Ecto neural progenitor cell (in vitro differentiated cells): ENCODE measurements at places on chromosomes 7 and 10.

- no peak for DNase-seq
These were observed 61.9 kb downstream of the TES start for GRCh38 chr7:116271963-116272886.

DNA sequence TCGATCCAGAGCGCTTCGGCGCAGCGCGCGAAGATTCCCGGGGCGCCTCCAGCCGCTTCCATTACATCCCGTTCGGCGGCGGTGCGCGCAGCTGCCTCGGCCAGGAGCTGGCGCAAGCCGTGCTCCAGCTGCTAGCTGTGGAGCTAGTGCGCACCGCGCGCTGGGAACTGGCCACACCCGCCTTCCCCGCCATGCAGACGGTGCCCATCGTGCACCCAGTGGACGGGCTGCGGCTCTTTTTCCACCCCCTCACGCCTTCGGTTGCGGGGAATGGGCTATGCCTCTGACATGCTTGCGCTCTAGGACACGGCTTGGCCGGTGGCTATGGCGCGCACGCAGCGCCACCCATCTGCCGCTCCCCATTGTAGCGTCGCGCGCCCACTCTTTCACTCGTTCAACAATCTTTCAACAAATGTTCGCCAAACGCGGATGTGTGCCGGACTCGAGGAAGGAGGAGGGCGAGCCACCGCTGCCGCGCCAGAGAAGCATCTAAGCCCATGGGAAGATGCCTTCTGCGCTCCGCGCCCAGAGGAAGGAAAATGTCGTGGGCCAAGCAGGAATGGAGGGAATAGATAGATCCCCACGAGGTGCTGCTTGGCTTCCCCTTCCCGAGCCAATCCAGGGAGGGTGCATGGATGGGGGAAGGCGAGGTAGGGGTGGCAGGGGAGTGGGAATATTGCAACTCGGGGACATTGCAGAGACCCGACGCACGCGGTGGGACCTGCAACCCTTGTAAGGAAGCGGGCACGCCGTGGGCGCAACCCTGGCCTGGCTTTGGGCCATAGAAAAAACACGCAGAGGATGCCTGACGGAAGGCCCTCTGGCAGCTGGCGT lies 5.1 kb upstream of the CYP26A1 start:
- DNase-seq = peak; percentile 68

DNA sequence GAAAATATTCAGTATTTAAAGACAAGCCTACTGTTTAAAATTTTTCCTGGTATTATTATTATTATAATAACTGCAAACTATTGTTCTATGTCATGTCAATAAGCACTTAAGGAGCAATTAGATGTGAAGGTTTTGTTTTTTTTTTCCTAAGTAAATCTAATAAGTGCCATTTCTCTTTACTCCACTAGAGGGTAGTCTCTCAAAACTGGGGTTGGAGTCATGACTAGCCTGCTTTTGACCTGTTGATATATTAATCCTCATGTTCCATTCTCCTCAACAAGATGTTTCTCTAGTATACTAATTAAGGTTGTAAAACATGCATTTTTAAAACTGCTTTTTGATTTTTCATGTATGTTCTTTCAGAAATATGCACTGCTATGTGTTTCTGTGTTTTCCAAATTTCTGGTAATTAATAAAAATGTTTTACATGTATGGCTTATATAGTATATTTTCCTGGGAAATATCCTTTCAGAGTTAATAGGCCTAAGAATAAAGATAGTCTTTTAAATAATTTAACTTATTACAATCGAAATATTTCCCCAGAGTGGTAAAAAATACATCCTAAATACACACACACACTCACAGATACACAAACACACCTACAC lies 1.0 kb upstream of the LRRN3 start:
- no peak for DNase-seq

GRCh38 chr10:58319599-58319998 lies 15.2 kb upstream of the UBE2D1 start:
- no peak for DNase-seq

- no peak for DNase-seq
These were observed 5.1 kb downstream of the ZCCHC24 start for GRCh38 chr10:79440281-79440680.

- DNase-seq = peak; percentile 78
These were observed 90.7 kb downstream of the MKI67 start for GRCh38 chr10:128035557-128035973.

DNA sequence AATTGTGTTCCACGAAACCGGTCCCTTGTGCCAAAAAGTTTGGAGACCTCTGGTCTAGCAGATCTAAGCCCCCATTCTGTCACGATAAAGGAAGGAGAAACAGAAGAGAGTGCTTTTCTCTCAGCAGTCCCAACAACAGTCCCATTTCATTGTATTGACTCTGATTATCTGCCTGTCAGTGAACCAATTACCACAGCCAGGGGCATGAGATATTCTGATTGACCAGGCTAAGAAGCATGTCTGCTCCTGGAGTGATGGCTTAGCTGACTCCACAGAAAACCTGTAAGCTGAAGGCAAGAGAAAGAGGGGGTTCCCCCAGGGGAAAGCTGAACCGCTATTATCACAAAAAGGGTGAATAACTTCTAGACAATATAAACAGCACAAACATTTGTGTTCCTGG lies 765.4 kb downstream of the SORCS1 start:
- DNase-seq = no peak

DNA sequence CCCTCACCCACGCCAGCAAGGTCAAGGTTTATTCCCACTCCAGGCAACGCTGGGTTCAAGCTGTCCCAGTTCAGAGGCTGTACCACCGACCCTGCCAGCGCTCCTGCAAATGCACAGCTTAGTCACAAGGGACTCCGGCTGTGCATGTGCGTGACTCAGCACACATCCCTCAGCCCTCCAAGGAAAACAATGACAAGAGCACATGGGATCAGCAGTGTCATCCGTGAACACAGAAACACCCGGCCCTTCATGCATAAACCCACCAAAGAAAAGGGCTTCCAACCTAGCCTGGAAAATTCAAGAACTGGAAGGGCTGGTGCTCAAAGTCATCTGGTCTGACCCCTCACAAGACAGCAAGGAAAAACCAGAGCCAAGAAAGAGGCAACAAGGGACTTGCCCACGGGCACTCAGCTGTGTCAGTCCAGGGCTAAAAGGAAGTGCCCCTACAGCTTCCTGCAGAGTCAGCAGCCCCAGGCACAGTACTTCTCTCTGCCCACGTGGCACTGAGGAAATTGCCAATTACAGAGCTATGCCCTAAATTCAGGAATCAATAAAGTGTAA lies 106.1 kb downstream of the KCNMA1 start:
- no peak for DNase-seq

GRCh38 chr7:17392846-17393245 lies 94.4 kb downstream of the AHR start:
- DNase-seq = no peak

DNA sequence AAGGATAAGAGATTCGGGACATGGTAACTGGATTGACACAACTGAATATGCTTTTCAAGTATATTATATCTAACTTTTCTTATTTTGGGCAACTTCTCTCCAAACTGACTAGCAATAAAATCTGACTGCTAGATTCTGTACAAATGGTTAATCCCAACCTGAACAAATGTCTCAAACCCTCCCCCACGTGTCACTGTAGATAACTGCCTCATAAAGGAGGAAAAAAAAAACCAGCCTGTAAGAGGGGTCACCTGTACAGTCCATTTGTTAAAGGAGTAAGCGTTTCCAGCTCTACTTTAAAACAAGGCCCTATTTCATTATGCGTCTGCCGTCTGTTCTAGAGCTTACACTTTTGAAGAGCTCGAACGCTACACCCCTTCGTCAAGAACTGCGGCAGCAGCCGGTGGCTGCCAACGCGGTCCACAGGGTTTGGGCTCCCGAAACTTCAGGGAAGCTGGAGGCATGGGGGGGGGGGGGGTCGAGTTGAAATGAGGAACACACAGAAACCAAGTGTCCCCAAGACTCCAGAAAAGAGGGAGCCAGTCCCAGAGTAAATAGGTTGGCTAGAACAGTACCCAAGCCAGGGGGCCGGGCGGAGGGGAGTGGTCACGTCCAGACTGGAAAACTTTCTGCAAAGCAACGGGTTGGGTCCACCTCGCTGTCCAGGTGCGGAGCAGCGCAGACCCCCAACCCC lies 492 bp downstream of the COG5 start:
- no peak for DNase-seq

GRCh38 chr10:5047912-5048628 lies 44.4 kb upstream of the AKR1C2 start:
- DNase-seq = no peak

DNA sequence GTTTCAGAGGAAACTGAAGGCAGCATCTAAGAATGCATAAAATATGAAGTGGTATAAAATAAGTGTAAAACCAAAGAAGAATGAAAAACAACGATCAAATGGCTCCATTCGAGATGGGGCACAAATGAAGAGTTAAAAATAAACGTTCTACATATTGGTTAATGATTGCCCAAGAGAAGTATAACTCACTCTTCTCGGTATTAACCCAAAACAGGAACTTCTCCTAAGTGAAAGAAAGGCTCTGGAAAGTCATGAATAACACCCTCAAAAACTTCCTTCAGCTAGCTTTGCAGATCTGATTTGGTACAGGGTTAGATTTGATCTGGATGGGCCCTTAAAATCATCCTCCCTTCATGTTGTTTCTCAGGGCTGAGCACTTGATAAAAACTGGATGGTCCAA lies 94.3 kb upstream of the ADO start:
- DNase-seq = no peak
